Activated B cell treated with CpG ODN at 0.5 μM for 24 hours (primary cell): ENCODE measurements at places on chromosomes 4 and X.
A peak's percentile ranks its signal among the peaks of the same experiment; 100 is the strongest.

- DNase-seq, result no peak
These were observed 17.2 kb upstream of the DCAF4L1 start for GRCh38 chr4:41964401-41964800.

- no peak for DNase-seq
These were observed 9.7 kb downstream of the JADE1 start for GRCh38 chr4:128819082-128819742.

DNA sequence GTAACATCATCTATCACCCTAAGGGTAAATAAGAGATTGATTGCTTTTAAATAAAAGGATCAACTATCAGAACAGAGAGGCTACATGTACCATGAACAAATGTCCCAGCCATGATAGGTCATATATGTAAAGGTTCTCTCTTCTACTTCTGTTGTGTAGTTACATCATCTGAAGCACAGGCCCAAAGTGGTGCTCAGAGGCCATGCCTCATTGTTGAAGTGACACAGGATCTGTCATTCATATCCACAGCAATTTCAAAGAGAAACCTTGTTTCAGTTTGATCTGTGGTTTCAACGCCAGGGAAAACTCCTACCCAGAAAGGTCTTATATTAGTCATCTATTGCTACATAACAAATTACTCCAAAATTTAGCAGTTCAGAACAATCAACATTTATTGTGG lies 269.2 kb upstream of the MAOA start:
- DNase-seq, result no peak

DNA sequence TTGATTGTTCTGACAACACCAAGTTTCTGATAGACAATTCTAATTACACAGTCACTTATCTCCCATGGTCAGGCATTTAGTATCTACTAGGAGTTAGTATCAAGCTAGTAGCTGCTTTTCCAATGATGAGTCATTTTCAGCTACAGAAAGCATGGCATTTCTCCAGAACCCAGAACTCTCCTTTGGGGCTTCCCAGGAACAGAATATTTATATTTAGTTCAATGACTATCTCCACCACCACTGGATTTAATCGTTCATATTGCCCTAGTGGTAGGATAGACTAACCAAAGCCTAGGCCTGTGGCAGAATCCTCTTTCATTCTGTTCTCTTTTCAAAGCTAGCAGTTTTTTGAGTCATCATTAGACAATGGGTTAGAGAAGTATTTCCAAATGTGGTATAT lies 569.4 kb downstream of the GABRG1 start:
- no peak for DNase-seq

GRCh38 chr4:162234595-162234994 lies 70.8 kb upstream of the FSTL5 start:
- no peak for DNase-seq

- no peak for DNase-seq
These were observed 26.9 kb downstream of the AFF1 start for GRCh38 chr4:86961605-86962295.

GRCh38 chr4:176584031-176584606 lies 208.6 kb downstream of the VEGFC start:
- DNase-seq, result no peak

GRCh38 chrX:51825436-51825835 lies 68.0 kb upstream of the MAGED1 start:
- no peak for DNase-seq

GRCh38 chrX:34560180-34560579 lies 96.9 kb downstream of the TMEM47 start:
- no peak for DNase-seq

DNA sequence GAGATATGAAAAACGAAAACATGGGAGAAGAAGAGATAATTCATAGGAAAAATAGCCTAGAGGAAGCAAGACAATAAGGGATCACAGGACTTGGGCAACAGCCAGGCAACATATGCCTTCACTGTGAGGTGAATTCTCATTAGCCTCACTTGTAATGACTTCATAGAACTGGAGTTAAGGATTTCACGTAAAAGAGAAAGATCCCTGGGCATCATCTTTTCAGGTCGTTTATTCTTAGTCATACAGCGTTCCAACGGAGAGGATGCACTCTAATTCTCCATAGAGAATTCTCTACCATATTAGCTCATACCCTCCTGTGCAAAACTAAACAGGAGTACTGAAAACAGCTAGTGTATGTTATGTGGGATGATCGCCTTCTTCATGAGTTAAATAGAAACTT lies 1.4 kb downstream of the PRKG2 start:
- DNase-seq, result no peak

DNA sequence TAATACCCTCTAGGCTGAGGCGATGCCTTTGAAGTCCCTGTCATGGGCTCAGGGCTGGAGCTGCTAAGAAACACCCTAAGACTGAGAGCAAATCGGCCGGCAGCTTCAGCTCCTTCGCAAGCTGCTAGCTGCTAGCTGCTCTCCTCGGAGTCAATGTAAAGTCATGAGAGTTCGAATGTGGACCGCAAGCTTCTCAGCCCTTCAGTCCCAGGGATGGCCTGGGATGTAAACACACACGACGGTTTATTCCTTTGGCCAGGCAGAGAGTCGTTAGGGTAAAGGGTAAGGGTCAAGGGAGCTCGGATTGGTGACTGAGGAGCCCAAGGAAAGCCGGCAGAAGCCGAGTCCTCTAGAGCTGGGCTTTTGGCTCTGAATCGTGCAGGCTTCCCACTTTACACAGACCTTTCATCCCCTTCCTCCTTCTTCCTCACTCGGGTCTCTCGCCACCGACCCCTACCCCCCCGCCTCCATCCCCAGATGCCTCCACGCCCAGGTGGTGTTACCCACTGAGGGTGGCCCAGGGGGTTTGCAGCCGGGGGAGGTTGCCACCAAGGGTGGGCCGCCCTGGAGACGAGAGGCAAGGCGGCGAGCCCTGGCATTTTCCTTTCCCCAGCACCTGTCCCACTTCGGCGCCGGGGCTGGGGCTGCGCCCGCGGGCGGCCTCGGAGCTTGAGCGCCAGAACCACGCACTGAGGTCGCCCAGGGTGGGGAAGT lies 3.1 kb upstream of the BCORL1 start:
- DNase-seq, result peak; percentile 18

DNA sequence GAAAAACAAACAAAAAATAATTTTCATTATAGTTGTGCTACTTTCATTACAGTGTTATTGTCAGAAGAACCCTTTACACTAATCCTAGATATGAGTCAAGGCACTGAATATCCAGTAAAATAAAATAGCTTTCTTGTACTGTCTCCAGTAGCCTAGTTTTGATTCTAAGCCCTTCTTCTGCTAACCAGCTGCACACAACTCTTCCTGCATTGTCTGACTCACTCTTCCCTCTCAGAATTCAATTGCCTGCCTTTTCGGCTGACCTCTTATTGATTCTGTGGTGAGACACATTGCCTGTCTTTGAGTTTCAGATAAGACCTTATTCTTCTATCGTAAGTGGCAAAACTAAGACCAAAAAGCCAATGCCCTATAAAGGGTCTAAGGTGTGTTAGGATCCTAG lies 26.7 kb upstream of the PCDH18 start:
- DNase-seq, result no peak

- DNase-seq, result no peak
These were observed 130.3 kb downstream of the GPR143 start for GRCh38 chrX:9635368-9635767.

- DNase-seq, result no peak
These were observed 165.1 kb upstream of the PPARGC1A start for GRCh38 chr4:24054910-24055309.

DNA sequence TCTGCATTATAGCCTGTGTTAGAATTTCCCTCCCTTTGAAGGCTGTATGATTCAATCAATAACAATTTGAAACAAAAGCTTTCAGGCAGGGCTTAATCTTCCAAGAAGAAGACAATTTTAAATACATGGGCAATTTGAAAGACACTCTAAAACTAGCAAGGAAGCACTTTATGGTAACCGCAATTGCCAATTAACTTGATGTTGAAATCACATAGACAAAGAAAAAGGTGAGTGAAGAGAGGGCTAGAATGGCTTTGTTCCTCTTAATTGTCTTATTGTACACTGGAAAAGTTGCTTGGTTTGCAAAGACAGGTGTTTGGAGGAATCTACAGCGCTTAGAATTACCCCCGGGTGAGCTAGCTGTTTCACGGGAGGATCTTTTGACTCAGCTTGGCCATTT lies 74.4 kb upstream of the PRKX start:
- no peak for DNase-seq

DNA sequence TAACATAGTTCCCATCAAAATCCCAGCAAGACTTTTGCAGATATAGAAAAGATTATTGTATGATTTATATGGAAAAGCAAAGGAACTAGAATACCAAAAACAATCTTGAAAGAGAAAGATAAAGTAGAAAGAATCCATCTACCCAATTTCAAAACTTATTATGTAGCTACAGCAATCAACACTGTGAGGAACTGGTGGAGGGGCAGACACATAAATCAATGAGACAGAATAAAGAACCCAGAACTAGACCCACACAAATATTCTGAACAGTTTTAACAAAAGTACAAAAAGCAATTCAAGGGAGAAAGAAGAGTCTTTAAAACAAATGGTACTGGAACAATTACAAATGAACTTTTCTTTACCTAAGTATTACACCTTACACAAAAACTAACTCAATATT lies 67.0 kb downstream of the LRBA start:
- DNase-seq, result no peak

GRCh38 chrX:619451-619811 lies 11.2 kb upstream of the SHOX start:
- DNase-seq, result no peak

DNA sequence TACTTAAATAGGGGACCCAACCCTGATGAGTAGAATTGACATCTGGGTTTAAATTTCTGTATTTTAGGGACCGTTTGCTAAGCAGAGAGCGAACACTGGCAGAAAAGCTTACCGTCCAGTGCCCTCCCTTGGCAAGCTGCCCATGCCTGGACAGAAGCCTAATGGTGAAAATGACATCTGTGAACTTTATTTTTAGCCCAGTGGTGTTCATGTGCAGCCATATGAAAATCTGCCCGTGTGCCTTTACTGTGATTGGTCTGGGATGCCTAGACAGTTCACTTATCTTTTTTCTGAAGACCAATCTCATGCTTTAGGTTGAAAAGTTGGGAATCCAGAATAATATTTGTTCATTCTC lies 1.1 kb downstream of the STBD1 start:
- DNase-seq, result no peak

DNA sequence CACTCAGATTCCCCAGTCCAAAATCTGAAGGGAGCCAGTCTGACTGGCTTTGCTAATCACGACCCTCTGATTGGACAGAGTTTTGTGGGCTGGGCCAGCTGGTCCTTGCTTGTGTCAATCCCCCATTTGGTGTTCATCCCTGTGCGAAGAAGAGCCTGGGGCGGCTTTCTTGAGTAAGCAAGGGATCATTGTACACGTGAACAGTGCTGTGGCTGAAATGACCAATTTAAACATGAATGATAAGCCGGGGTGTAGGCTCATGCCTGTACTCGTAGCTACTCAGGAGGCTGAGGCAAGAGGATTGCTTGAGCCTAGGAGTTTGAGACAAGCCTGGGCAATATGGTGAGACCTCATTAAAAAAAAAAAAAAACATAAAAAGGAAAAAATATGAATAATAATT lies 379.1 kb downstream of the RAPGEF2 start:
- no peak for DNase-seq

GRCh38 chr4:16819652-16820051 lies 78.8 kb downstream of the LDB2 start:
- no peak for DNase-seq

DNA sequence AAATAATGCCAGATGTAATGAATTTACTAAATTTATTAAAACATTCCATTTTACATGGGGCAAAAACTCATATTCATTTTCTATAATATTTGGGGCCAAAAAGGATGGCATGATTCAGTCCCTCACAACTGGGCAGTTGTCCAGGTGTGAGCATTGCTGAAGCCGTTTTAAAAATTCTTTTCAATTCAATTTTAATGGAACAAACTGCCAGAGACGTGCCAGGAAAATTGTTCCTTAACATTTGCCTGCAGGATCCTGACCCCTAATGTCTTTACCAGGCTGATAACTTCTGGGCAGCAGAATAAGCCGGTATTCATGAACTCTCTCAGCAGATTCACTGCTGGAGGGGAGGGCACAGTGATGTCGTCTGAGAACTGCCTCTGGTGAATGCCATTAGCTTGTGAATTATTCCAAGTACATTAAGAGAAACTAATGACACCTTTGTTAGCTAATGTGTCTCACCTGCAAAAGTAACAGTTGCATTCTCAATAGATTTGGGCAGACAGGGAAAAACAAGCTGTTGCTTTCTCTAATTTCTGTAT lies 1445.1 kb upstream of the TENM3 start:
- no peak for DNase-seq

DNA sequence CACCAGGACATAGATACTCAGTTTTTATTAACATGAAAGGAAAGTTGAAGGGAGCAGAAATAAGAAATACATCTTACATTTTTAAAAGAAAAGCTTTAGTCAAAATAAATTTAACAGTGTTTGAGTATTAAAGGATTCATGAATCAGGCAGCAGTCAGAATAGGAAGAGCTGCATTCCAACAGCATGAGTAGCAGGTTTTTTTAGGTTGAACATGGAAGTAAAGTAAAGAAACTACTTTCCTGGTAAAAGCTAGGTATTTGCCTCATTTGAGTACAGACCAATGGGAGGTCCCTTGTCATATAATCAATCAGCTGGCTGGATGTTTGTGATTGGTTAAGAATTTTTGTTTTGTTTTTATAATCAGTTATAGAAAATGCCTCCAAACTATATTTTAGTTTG lies 645.9 kb upstream of the INTU start:
- no peak for DNase-seq

GRCh38 chr4:185249105-185249504 lies 39.7 kb downstream of the SNX25 start:
- no peak for DNase-seq

DNA sequence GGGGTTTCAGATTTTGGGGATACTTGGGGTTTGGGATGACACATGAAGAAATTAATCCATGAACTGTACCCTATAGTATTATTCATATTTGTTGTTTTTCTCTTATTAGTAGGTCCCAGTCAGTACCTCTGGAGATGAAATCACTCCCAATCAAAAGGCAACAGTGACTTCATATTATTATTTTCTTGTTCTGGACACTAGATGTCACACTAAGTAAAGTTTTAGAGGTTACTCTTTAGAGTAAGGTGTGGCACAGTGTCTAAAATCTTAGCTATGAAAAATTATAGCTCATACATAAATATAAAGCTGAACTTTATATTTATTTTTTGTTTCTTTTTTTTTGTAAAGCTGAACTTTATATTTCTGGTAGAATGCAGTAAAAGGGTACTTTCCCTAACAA lies 35.1 kb downstream of the FAM114A1 start:
- no peak for DNase-seq
